Suprapubic skin (tissue), 4 donors: ENCODE measurements at places on chromosomes 6 and 20. TPM values are rescaled to one million over a fixed set of nuclear protein-coding genes. Genes with fewer than 3 reads are reported as not detected.

GRCh38 chr6:50141100-50141499 lies 91.4 kb upstream of the DEFB112 start:
- no peak overlapping the region for H3K4me3 ChIP-seq
- no peaks in the 10 kb centered on the region for H3K27me3 ChIP-seq
- H3K27ac ChIP-seq: no peak overlapping the region
- no peaks in the 10 kb centered on the region for H3K4me1 ChIP-seq

DNA sequence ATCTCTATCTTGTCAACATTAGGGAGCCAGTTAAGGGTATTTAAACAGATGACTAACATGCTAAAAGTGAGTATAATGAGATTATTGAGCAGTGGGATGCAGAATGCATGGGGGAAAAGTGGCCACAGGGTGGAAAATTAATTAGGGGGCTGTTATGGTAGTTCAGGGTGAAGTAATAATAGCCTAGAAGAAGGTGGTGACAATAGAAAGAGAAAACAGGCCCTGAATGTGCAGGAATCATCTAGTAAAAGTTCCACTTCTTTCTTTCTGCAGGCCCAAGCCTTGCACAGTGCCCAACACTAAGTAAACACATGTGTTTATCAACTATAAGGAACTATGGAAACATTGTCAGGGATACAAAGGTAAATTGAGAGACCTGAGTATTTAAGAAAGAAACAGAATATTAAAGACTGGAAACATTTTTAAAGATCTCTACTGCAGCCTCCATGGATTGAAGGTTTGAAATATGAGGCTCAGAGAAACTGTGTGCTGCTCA lies 7.1 kb upstream of the MYB start:
- no peak for DNase-seq
- no peaks in the 10 kb centered on the region for H3K27me3 ChIP-seq
- H3K27ac ChIP-seq: no peak overlapping the region
- H3K4me1 ChIP-seq: peaks cover 3% of the 10 kb centered on the region
- no peak overlapping the region for H3K4me3 ChIP-seq
- H3K36me3 ChIP-seq: no peaks in the 10 kb centered on the region

GRCh38 chr6:155272353-155273232 lies 8.8 kb downstream of the CLDN20 start:
- peaks cover 42% of the 10 kb centered on the region for H3K4me1 ChIP-seq
- peak overlapping the region; percentile 73 for H3K27ac ChIP-seq
- no peak for DNase-seq

DNA sequence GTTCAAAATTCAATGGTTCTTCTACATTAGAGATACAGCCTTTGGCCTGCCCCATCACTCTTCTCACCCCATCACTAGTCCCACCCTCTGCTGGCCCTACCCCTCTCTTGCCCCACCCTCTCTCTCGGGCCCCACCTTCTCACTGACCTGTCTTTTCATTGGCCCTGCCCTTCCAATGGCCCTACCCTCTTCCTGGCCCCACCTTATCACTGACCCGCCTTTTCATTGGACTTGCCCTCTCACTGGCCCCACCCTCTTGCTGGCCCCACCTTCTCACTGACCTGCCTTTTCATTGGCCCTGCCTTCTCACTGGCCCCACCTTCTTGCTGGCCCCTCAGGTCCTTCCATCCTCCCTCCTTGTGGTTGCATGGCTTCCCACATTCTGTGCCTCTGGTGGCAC lies 107.2 kb upstream of the PLEKHG1 start:
- H3K4me3 ChIP-seq: no peak overlapping the region
- H3K27me3 ChIP-seq: no peaks in the 10 kb centered on the region
- no peaks in the 10 kb centered on the region for H3K36me3 ChIP-seq
- no peak overlapping the region for H3K27ac ChIP-seq

OPRM1 gene
- not detected for total RNA-seq

- no peak for DNase-seq
- H3K4me3 ChIP-seq: peak overlapping the region; percentile 1
- no peaks in the 10 kb centered on the region for H3K36me3 ChIP-seq
- peak overlapping the region; percentile 16 for H3K27ac ChIP-seq
- no peaks in the 10 kb centered on the region for H3K27me3 ChIP-seq
These were observed 4.2 kb upstream of the CTSZ start for GRCh38 chr20:59010995-59011873.

DNA sequence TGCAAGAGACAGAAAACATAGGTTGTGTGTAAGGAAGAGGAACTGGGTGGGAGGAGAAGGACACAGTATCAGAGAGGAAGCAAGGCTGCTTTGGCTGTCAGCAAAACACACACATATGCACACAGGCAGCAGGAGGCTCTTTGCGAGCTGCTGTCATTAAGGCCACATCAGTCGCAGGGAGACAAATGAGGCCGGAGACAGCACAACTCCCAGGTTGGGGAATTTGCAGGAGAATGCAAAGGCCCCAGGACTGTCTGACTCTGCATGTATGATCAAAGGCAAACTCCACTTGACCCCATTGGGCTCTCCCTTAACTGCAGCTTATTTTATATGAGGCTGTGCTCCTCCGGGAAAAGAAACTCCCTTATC lies 35.3 kb downstream of the METTL24 start:
- H3K4me3 ChIP-seq: no peak overlapping the region
- H3K27me3 ChIP-seq: no peaks in the 10 kb centered on the region
- peaks cover 15% of the 10 kb centered on the region for H3K4me1 ChIP-seq
- no peak for DNase-seq

DNA sequence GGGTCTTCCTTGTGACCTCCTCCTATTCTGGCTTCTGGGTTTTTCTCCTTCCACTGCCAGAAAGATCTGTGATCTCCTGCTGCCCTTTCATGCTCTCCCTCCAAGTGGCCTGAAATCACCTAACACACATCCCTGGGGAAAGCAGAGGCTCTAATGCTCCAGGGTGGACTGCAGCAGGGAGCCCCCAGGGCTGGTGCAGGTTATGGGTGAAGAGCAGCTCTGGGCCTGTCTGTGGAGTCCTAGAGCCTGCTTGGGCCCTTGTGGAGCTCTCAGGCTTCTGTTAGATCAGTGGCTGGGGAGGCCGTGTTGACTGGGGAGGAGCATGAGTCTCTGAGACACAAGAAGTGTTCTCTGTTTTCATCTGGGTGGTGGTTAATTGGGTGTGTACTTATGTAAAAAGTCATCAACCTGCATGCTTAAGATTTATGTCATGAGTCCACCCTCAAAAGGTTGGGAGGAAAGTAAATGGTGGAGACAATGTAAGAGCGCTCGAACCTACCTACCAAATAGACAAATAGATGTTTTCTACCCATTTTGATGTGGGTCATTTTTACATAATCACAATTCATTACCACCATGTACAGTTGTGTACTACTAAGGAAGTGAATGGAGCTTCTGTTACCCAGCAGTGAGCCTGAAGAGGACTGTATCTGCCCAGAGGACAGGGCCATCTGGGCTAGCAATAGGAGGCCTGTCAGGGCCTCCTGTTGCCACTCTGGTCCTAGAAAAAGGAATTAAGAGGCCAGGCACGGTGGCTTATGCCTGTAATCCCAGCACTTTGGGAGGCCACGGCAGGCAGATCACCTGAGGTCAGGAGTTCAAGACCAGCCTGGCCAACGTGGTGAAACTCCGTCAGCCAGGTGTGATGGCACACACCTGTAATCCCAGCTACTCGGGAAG lies 32.0 kb upstream of the RNF8 start:
- H3K36me3 ChIP-seq: peaks cover 61% of the 10 kb centered on the region
- H3K4me3 ChIP-seq: no peak overlapping the region
- no peaks in the 10 kb centered on the region for H3K27me3 ChIP-seq

THBS2 gene
- 98.0 TPM for total RNA-seq

DNA sequence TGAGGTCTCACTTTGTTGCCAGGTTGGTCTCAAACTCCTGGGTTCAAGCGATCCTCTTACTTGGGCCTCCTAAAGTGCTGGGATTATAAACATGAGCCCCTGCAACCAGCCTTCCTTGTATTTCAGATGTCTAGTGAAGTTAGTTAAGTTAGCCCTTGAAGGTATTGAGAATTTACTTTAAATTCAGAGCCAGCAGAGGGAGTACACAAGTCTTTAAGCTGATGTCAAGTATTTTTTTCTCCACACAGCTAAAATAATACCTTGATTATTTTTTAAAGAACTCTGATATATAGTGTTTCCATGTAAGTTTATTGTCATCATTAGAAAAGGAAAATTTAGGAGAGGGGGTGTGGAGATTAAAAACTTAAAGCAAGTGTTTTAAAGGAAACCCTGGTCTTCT lies 9.8 kb downstream of the FOXO3 start:
- peaks cover 48% of the 10 kb centered on the region for H3K4me1 ChIP-seq
- H3K36me3 ChIP-seq: peaks cover 62% of the 10 kb centered on the region
- DNase-seq: no peak
- H3K27me3 ChIP-seq: no peaks in the 10 kb centered on the region

SOBP gene
- 0.45 TPM for total RNA-seq

PSMB9 gene
- 19.4 TPM for total RNA-seq

- H3K4me3 ChIP-seq: no peak overlapping the region
- H3K27ac ChIP-seq: no peak overlapping the region
- no peaks in the 10 kb centered on the region for H3K4me1 ChIP-seq
- DNase-seq: no peak
- no peaks in the 10 kb centered on the region for H3K36me3 ChIP-seq
These were observed 54.4 kb upstream of the PBOV1 start for GRCh38 chr6:138272533-138273315.

DNA sequence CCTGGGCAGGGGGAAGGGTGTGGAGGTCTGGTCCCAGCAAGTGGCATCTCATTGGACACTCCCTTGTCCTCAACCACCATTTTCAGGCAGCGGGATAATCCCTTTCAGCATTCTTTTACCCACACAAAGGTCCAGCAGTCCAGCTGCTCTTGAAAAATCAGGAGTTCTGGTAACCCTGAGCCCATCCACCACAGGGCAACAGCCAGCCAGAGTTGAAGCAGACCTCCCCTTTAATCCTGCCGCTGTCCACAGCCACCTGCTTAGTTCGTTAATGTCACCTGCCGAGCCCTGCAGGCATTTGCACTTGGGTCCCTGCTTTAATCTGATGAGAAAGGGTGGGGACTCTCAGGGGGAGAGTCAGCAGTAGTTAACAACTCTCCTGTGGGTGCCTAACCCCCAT lies 11.1 kb downstream of the TMEM74B start:
- no peaks in the 10 kb centered on the region for H3K27me3 ChIP-seq
- H3K4me1 ChIP-seq: no peaks in the 10 kb centered on the region
- peaks cover 52% of the 10 kb centered on the region for H3K36me3 ChIP-seq
- no peak for DNase-seq

DNA sequence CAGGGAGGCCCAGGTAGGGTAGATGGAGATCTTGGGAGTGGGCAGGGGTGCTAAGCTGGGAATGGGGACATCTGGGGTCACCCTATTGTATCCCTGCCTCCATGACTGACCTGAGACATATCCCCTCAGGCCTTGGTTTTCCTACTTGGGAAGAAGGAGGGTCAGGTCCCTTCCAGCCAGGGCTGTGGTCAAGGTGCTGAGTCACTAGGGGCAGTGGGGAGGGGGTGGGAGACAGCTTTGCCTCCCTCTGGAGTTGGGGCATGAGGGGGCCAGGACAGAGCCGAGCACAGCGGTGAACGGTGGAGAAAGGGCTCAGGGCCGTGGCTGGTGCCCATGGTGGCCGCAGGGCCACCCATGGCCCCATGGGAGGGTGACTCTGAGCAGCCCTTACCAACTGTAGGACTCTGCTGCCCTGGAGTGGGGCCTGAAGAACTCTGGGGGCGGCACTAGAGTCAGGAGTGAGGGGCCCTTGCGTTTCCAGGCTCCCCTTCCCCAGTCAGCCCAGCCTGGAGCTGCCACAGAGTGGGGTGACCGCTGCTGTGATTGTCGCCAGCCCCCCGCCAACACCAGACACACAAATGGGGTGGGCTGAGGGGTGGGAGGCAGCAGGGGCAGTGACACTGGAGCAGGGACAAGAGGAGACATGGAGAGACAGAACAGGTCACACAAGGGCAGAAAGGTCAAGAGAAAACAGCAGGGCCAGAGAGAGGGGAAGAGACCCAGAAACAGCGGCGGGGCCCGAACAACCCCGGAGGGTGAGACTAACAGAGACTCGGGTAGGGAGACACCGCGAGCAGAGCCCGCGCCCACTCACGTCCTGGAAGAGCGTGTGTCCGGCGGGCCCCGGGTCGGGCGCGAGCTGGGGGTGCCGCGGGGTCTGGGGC lies 576 bp downstream of the NECAB3 start:
- DNase-seq: no peak
- H3K36me3 ChIP-seq: peaks cover 4% of the 10 kb centered on the region
- H3K4me3 ChIP-seq: peak overlapping the region; percentile 83

DNA sequence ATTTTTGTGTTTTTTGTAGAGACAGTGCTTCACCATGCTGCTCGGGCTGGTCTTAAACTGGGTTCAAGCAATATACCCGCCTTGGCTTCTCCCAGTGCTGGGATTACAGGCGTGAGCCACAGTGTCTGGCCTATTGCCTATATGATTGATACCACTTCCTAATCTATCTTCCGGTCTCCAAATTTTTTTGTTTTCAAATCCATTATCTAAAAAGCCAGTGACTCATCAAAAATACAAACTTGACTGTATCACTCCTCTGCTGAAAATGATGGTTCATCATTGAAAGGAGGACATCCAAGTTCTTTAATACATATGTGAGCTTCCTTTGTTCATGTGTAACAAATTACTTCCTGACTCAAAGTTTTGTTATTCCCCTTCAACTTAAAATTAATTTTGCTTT lies 35.5 kb downstream of the FAM8A1 start:
- no peak for DNase-seq
- H3K27me3 ChIP-seq: no peaks in the 10 kb centered on the region
- no peak overlapping the region for H3K4me3 ChIP-seq
- H3K4me1 ChIP-seq: no peaks in the 10 kb centered on the region
- no peak overlapping the region for H3K27ac ChIP-seq
- peaks cover 64% of the 10 kb centered on the region for H3K36me3 ChIP-seq

- H3K27me3 ChIP-seq: no peaks in the 10 kb centered on the region
- no peak overlapping the region for H3K27ac ChIP-seq
- no peak overlapping the region for H3K4me3 ChIP-seq
- H3K4me1 ChIP-seq: peaks cover 16% of the 10 kb centered on the region
These were observed 218.1 kb upstream of the SOX4 start for GRCh38 chr6:21375151-21376116.

DNA sequence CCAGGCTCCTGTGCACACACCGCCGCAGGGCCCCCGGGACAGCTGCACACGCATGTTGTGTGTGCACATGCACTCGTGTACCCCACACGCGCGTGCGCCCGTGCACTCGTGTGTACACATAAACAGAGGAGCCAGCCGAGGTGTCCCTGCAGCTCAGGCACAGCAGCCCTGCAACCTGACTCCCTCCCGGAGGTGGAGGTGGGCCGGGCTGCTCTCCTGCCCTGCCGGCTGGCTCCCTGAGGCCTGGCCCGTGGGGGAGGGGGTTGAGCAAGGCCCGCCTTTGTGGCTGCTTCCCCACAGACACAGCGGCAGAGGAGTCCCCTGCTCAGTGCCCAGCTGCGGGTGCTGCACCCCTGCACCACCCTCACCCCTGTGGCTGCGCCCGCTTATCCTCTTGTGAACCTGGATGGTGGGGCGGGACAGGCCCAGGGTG lies 624 bp downstream of the RBBP8NL start:
- peak overlapping the region; percentile 77 for H3K27ac ChIP-seq
- DNase-seq: no peak
- peaks cover 50% of the 10 kb centered on the region for H3K27me3 ChIP-seq
